ENCODE measurements at places on chromosomes 6 and 20.

GRCh38 chr6:70409216-70409615 lies 4.1 kb upstream of the FAM135A start:
- DNase-seq: no peak

GRCh38 chr20:54608039-54608745 lies 132.8 kb downstream of the DOK5 start:
- DNase-seq: no peak

- DNase-seq: peak; percentile 50
Observed at GRCh38 chr6:21678990-21679389, 85.4 kb downstream of the SOX4 start.

GRCh38 chr20:3686867-3687321 lies 5.1 kb upstream of the ADAM33 start:
- DNase-seq: peak; percentile 86

DNA sequence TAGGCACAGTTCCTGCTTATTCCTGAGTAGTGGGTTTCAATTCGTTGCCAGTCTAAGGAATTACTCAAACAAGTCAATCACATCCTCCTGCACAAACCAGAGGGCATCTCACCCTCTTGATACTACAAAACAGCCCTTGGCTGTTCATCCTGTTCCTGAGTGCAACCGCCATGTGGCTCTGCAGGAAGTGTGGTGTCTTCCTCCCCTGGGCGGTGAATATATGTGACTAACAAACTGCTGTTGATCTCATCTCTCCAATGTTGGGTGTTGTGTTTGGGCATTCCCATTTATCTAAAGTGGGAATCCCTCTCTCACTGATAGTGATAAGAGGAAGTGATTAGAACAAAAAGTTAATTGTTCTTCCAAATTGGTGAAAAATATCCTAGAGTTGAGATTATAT lies 163.0 kb downstream of the TBX18 start:
- DNase-seq: no peak

- peak; percentile 99 for DNase-seq
Observed at GRCh38 chr6:93419304-93420162, at the start of gene EPHA7. TSS of gene EPHA7 (minus strand) at chr6:93419559. CDS start at chr6:93419341, 218 bp downstream.

- peak; percentile 48 for DNase-seq
Observed at GRCh38 chr6:139757784-139758183, 383.3 kb upstream of the CITED2 start.

- DNase-seq: peak; percentile 33
Observed at GRCh38 chr6:79635232-79635543, 4.1 kb downstream of the SH3BGRL2 start.

All from astrocyte of the spinal cord (primary cell).